ENCODE measurements at places on chromosomes 6 and 20.

GRCh38 chr6:32940656-32941213 is at the start of gene HLA-DMB:
Gene HLA-DMB, minus strand, starts transcription at chr6:32941028. Its CDS starts 221 bp downstream, at chr6:32940807.
- no peak for DNase-seq

DNA sequence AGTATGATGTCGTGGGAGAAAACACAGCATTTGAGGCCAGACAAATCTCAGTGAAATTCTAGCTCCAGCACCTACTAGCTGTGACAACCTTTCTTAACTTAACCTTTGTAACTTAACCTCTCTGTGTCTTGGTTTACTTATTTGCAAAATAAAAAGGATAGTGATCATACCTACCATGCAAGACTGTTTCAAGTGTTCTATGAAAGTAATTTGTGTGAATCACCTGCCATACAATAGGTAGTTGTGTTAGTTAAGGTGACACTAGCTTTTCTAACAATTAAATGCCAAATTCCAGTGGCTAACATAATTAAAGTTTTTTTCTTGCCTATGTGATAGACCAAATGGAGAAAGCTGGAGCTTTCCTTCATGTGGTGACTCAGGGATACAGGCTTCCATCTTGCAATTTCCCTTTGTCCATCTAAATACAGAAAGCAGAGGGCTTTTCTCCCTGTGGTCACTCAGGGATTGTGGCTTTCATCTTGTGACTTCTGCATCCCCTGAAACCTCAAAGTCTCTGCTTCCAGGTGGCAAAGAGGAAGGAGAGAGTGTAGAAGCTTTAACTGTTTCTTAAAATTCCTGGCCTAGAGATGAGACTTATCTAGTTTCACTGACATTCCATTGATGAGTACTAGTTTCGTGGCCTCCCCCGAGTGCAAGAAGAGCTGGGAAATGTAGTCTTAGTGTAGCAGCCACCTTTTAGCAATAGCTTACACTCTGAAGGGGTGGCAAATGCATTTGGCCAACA is 311.4 kb downstream of the CLIC5 start:
- no peak for DNase-seq

DNA sequence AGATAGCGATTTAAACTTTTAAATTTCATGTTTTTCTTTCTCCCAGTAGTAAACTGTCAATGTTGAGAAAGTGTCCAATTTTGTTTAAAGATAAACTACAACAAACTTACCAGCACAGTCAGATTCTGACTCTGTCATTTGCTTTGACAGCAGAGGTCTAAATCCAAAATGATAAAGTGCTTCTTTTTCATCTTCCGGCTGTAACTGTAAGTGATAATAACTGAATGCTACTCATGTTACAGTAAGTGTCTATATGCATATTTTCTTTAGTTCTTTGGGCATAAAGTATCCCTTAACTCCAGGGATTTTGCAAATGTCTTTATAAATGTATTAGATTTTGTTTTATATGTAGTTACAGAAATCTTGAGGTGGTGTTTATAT is 610.4 kb downstream of the RFPL4B start:
- no peak for DNase-seq

DNA sequence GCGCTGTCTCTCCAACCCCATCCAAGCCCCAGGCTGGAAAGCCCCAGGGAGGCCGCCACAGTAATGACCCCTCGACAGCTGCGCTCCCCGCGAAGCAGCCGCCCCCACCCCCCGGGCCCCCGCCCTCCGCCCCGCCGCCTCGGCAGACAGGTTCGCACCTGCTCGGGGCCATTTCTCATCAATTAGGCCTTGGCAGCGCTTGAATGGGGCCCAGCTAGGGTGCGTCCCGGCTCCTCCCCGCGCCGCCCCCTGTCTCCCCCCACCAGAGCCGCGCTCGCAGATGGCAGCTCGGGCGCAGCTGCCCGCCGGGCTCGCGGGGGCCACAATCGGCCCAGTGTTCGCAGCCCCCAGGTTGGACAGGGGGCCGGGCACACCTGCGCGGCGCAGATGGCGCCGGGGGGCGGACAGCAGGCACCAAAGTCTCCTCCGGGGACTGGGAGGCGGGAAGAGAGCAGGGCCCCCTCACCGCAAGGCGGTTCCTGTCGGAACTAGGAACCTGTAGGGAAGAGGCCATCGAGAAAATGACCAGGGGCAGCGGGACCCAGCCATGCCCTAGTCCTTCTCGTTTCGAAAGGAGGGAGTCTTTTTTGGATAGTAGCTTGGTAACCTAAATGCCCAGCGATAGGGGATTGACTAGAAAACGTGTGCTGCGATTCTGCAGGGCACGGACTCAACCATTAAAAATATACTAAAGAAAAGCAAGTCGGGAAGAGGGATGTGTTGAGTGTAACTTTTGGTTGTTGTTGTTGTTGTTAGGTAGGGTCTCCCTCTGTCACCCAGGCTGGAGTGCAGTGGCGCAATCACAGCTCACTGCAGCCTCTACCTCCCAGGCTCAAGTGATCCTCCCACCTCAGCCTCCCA is 83.2 kb upstream of the EYA2 start:
- no peak for DNase-seq

- DNase-seq, result no peak
These were observed 188.3 kb upstream of the AGPAT4 start for GRCh38 chr6:161462148-161462547.

- no peak for DNase-seq
These were observed 61.8 kb upstream of the ADGRF1 start for GRCh38 chr6:47103931-47104330.

- no peak for DNase-seq
These were observed 279.6 kb downstream of the NRN1 start for GRCh38 chr6:5726976-5727718.

DNA sequence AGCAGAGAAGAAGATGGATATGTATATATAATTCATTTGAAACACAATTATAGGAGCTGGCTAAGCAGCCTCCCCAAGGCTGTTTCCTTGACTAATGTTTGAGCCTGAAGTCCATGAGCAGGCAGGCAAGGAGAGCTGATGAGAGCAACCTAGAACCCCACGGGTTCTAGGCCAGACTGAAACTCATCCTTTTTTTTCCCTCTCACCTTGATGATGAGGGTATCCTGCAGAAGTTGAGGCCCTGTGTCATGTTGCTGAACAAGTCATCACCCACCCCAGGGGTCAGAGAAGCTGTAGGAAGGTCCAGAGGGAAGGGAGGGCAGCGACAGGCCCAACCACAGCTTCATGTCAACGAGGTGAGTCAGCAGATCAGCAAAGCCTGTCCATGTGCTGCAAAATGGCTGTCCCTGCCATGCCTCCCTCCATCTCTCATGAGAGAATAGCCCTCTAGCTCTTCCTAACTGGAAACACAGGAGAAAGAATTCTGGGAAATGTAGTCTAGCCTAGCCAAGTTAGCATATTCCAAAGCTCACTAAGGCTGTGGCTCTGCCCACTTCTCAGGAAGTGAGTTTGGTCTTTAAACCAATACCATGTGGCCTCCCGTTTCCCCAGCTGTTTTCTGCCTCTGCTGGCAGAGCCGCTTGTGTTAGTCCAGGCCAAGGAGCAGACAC is 91.3 kb upstream of the DTNBP1 start:
- DNase-seq, result no peak

GRCh38 chr6:23559587-23560343 is 566.2 kb upstream of the NRSN1 start:
- DNase-seq, result no peak

DNA sequence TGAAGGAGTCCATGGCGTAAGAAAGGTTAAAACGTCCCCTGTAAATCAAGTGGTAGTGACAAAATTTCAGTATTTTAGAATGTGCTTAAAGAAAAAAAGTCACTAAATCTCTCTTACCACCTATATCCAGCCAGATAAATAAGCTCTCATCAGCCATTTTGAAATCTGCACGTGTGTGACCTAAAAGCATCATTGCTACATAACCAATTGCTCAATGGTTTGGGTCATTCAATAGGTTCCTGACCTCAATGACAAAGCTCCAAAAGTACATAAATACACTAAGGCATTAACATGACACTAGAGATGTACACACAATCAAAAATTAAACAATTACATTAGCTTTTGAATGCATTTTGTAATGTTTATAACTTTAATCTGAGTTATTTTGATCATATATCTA is 272.4 kb downstream of the GMDS start:
- DNase-seq, result no peak

DNA sequence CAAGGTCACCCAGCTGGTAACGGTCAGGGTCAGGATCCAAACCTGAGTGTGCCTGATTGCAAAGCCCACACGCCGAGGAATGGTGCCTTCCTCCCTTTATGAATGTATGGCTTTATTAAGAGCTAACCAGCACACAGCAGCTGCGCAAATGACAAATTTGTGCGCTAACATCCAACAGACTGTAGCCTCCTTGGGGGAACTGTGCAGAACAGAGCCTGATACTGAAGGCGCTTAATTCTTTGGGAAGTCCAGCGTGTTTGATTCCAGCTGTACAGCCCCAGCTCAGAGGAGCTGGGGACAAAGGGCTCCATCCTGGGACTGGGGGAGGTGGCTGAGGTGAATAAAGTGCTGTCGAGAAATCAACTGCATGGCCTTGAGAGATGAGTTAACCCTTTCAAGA is 75.7 kb upstream of the JARID2 start:
- no peak for DNase-seq

DNA sequence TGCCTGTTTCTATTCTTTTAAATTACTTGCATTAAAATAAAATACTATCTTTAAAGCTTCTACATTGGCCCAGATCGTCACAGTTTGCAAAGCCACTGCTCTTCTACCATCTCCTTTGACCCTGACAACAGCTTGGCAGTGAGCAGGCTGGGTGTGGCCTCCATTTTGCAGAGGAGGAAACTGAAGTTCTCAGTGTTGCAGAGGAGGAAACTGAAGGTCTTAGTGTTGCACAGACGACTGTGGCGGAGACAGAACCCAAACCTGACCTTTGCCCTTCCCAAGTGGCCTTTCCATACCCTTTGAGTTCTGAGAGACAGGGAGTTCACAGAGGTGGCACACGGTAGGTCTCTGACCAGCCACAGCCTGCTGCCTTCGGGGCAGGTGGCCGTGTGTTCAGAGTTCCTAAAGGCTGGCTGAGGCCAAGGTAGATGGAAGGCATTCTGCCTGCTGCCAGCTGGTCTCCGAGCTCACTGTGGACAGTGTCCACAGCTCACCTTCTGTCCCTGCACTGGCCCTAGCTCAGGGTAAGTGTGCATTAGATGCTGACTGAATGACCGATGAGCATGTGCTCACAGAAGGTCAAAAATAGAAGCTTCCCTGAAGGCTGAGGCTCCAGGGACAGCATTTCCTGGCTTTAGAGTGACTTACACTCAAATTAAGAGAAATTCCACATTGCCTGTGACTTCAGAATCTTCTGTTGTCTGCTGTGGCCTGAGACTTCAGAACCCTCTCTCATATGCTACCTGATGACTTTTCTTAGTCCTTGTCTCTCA is 113.5 kb upstream of the SLC24A3 start:
- DNase-seq, result no peak

DNA sequence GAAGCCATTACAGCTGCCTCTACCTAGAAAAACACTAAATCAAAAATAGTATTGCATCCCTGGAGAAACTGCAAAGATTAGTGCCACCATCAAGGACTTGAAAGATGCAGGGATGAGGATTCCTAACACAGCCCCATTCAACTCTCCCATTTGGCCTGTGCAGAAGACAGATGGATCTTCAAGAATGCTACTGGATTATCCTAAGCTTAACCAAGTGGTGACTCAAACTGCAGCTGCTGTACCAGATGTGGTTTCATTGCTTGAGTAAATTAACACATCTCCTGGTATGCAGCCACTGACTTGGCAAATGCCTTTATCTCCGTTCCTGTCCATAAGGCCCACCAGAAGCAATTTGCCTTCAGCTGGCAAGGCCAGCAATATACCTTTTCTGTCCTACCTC is 117.4 kb downstream of the TBC1D32 start:
- DNase-seq, result no peak

DNA sequence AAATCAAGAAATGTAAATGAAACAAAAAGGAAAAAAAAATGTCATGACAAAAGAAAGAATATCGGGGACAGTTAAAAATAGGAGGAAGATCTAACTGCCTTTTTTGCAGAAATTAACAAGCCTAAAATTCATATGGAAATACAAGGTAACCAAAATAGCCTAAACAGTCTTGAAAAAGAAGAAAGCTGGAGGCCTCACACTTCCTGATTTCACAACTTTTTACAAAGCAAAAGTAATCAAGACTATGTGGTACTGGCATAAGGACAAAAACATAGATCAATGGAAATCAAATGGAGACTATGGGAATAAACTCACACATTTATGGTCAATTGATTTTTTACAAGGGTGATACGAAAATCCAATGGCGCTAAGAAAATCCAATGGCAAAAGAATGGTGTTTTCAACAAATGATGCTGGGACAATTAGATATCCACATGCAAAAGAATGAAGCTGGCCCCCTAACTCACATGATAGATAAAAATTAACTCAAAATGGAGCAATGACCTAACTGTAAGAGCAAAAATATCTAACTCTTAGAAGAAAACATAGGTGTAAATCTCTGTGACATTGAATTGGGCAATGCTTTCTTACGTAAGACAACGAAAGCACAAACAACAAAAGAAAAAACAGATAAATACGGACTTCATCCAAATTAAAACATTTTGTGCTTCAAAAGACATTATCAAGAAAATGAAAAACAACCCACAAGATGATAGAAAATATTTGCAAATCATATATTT is 24.5 kb downstream of the MAP3K5 start:
- DNase-seq, result no peak

DNA sequence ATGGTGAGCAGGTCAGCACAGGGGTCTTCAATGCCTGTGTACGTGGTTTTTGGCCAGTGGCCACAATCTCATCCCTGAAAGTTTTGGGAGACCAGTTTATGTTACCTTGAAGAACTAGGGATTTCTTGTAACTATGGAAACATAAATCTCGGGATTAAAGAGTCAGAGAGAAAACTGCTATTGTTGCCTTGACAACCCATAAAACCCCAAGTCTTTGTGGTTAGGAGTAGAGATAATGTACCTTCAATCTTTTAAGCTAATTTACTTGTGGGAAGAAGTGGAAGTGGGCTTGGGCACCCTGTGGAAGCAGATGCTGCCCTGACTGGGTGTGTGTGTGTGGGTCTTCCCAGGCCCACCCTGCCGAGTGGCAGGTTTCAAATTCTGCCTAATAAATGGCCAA is 46.1 kb upstream of the ZNF831 start:
- no peak for DNase-seq

- DNase-seq, result no peak
These were observed 348.1 kb upstream of the CITED2 start for GRCh38 chr6:139722530-139722929.

DNA sequence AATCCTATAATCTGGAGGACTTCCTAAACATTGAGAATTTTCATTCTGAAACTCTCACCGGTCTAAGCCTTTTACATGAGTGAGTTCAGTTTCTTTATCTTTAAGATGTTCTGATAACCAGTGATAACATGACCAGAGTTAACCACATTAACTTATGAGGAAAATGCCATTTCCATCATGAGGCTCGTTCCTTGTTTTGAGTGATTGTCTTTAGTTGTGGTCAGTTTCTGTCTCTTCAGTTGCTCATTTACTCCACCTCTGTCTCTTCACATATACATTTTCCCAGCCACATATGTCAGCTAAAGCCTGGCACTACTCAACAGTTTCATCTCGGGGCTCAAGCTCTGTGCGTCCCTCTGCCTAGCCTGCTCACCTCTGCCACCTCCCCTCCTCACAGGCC is 70.4 kb downstream of the JAG1 start:
- no peak for DNase-seq

DNA sequence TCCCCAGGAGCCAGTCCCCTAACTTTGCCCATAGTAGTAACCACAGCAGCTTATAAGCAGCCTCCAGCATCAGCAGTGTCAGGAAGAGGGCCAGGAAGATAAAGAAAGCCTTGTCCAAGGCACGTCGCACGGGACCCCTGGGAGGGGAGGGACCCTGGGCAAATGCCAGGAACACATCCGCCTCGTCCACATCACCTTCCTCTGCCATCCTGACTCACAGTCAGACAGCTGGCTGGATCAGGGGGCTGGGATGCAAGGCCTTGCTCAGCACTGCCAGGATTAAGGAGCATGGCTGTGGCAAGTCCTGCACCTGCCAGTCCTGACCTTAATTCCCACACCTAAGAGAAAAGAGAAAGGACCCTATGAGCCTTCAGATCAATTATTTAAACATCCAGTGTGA is 11.5 kb upstream of the ZBTB22 start:
- no peak for DNase-seq

Measured in activated T-cell treated with anti-CD3 and anti-CD28 coated beads for 48 hours (primary cell).